ENCODE measurements at places on chromosomes 11 and 22.

DNA sequence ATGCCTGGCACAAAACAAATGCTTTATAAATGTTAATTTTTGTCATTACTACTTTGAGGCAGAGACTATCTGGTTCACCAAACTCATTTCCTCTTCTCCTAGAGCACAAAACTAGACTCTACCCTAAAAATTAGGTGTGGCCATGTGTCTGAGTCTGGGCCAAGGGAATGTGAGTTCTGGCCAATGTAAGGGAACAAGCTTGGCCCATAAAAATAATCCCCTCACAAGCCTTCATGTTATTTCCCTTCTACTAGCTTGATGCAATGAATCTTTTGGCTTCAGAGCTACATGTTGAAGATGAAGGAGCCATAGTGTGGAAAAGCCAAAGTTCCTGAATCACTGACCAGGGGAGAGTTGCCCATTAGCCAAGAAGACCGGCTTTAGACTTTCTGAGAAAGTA lies 406.5 kb upstream of the CCDC90B start:
- DNase-seq, result no peak

- DNase-seq, result no peak
Observed at GRCh38 chr11:45726493-45727054, 61.2 kb upstream of the CHST1 start.

DNA sequence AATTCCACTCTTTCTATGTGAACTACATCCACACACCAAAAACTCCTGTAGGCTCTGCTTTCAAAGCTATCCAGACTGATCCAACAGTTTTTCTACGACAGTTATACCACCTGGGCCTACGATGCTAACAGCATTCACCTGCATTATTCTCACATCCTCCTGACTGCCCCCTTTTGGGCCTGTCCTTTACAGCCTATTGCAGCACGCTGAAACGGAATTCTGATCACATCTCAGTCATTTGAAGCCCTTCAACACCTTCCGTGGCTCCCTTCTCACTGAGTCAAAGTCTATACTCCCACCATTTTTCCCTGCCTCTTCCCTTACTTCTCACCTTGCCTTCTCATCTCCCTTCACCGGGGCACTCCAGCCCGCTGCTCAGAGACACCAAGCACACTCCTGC lies 791.3 kb upstream of the KIRREL3 start:
- no peak for DNase-seq

DNA sequence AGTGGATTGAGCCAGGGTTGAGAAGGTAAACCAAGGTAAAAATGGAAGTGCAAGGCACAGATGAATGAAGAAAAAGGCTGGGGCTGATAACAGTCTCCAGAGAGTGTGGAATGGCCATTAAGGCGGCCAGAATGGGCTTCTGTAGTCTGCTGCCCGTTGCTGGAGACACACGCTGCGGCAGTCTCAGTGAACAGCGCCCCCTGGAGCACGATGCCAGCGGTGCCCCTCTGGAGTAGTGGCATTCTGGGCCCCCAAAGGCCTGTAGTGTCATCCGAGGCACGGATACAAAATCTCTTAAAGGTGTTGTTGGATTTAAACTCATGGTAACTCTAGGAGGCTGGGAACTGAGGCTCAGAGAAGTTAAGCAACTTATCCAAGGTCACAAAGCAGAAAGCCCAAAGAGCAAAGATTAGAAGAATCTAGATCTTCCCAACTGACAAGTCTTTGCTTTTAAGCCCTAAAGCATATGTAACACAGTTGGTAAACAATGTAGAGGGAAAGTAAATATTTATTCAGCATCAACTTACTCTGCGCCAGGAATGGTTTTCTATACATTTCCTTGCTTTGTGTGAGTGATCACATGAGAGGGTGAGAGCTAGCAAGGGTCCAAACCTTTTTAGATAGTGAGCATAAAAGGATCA lies 18.2 kb downstream of the KCNJ1 start:
- peak; percentile 86 for DNase-seq

GRCh38 chr22:37454857-37455686 lies 27.8 kb upstream of the ELFN2 start:
- DNase-seq, result no peak

DNA sequence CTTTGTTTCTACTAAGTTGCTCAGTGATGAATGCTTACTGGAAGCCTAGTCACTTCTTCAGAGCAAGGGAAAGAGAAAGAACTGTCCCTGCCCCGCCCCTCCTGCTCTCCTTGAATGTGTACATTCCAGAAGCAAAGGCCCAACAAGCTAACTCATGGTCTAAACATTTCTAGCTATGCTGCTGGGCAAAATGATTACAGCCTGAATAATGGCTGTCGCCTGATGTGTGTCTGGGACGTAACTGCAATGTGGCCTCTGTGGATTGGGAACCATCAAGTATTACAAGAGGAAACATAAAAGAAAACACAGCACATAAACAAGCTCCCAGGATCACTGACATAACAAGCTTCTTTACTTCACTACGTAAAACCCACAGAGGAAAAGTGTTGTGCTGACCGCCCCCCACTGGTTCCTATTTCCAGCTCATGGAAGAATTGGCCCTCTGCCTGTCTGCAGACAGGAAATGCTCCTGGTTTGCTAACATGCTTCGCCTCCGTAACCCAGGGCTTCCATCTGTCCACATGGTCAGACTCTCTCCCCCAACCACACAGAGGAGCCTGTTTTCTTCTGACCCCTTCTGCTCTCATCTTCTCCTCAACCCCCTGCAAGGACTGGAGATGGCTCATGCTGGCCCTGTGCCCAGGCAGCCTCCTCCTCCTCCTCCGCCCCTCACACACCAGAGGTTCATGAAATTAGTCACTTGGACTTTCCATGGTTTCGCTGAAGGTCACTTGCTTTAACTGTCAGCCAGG lies 187.2 kb downstream of the MAML2 start:
- DNase-seq, result no peak

DNA sequence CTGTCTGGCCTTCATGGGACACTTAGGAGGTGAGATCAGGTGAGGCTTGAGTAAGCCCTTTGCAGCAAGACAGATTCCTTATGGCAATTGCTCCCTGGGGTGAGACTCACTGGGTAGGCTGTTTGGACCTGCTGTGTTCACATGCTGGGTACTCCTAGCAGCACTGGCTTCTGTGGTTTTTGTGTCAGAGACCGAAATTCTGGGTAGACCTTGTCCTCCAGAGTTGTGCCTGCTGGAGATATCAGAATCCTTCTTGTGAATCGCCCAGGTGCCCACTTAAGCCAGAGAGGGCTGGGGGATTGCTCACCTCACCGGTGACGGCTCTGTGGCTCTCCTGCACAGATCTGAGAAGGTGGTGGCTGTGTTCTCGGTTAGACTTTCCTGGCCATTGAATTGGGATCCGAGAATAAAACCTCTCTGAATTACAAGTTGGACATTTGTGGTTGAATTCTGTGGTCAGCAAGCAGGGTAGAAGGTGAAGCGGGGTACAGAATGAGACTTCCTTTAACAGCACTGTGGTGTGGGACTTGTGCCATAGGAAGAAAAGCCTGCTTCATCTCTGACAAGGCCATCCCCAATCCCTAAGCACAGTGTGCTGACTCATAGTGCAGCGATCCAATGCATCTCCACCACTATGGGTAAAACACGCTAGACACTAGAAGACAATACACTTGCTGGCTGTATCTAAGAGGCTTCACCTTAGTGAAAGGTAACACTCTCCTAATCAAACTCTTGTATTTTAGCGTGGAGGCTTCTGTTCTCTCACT lies 52.5 kb upstream of the TTC12 start:
- DNase-seq, result no peak

Measured in ecto neural progenitor cell (in vitro differentiated cells).